Stimulated activated CD4-positive, alpha-beta T cell treated with anti-CD3 and anti-CD28 coated beads, Interleukin-12 subunit alpha, Interleukin-12 subunit beta, amount 100 ng/mL, for 48 hours (primary cell): ENCODE measurements at places on chromosomes 6 and 20.

DNA sequence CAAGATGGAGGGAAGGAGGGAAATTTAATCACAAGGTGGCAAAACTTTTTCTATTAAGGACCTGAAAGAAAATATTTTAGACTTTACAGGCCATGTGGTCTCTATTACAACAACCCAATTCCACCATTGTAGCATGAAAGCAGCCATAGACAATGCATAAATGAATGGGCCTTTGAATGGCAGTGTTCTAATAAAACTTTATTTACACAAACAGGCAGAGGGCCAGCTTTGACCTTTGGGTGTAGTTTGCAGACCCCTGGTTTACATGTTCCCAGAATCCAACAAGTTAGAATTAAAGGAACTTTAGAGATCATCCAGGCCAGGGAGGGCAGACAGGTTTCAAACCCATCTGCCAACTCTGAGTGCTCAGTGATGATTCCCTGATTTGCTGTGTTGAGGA is 95.2 kb downstream of the BANF2 start:
- no peak for DNase-seq

DNA sequence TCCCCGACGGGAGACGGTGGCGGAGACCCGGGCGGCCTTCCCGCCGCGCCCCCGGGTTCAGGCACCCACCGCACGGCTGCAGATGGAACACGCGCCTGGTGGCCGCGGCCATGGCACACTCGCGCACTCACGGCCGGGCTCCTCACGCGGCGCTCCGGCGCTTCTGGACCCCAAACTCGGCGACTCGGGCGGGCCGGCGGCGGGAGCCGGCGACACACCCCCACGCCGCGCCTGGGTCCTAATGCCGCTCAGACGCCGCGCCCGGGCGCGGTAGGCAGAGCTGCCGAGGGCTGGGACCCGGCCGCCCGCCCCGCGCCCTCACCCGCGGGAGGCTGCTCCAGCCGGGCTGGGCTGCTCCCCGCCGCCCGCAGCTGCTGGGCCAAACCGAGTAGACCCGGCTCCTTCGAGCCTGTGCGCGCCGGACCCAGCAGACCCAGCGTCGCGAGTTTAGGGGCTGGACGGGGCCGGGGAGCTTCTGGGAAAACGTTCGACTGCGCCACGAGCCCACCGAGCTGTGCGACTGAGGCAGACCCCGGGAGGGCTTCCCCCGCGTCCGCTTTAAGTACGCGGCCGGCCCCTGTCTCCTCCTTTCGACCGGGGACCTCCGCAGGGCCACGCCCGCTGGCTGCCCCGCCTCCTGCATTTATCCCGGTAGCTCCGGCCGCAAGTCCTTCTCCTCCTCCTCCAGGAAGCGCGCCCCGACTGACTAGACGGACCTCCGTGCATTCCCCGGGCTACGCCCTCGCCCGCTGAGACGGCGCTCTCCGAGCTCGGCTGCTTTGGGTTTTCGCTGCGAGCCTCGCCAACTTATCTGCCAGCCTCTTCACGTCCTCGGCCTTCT is at the start of gene SLC4A11:
TSS of gene SLC4A11 (minus strand) at position 165 of the 841 bp plus-strand sequence. CDS start at position 112, 53 bp downstream.
- DNase-seq = no peak

GRCh38 chr6:71499667-71500066 is 211.1 kb downstream of the OGFRL1 start:
- no peak for DNase-seq

DNA sequence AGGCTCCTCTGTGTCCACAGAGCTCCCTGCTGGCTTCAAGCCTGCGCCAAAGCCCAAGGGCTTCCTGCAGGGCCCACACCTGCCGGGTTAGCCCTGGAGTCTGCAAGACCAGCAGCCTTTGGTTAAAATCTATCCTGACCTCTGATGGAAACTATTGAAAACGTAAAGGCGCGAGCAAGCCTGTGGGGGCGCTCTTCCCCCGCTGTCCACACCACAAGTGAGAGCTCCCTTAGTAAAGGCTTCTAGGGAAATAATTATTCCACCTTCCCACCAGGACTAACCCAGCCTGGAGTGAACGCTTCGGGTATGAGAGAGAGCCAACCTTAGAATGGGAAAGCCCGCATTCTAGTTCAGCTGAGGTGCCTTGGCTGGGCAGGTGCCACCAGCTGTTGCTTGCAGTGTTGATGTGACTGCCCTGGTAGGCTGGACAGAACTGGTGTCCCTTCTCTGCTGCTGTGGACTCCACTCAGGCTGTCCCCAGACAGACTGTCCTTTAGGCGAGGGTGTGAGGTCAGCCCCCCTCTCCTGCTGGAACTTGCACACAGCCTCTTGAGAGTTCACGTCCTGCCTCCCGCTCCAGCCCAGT is 68.7 kb downstream of the SYTL3 start:
- DNase-seq = no peak

DNA sequence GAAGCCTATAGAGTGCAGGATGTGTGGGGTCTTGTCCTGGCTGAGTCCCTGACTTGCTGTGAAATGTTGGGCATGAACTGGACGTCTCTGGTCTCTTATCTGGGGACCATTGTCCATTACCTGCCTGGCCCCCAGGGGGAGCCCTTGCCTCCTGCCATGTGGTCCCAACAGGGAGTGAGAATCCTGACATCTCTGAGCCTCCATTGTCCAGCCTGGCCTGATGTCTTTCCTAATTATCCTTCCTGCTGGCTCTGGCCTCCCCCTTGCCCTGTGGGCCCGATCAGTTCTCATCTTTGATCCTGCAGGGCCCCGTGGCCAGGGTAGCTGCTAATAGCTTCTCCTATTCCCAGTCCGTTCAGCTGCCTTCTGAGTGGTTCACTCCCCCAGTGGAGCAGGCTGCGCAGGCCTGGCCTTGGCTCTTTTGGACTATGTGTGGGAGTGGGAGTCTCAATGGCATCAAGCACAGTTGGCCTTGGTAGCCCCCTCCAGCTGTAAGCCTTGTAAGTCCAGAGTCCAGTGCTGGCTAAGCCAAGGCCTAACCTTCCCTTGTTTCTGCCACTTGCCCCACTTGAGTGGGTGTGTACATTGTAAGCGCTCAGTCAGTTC is 77.9 kb upstream of the RALY start:
- peak; percentile 64 for DNase-seq

DNA sequence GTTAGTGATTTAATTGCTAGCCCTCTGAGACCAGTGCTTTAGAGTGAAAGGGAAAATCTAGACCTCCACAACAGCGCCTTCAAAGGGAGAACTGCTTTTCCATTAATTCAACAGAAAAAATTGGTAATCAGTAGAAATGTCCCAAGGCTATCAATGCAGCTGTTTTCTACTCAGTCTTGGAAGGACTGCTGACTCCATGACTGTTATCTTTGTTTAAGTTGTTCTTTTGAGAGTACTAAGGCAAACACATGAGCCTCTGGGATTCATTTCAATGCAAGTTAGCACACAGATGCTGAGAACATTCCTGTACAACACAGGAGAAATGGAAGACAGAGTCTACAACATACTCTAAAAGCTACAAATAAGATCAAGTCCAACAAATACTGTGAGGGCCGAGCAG is 301.7 kb upstream of the PTCHD4 start:
- DNase-seq = no peak

GRCh38 chr20:46573234-46573633 is 22.8 kb upstream of the OCSTAMP start:
- no peak for DNase-seq

DNA sequence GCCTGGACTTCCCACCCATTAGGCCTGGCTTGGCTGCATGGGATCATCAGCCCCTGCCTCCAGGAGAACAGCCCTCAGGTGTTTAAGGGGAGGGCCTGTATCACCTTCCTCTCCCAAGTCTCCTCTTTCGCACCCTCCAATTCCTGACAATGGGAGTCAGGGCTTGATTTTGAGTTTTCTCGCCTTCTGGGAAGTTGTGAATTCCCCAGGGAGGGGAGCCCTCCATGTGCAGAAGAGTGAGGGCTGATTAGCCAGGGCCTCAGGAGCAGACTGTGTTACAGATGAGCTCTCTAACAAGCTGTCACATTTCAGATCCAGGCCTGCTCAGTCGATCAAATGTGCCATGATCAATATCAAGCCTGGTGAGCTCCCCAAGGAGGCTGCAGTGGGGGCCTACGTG is 42.4 kb downstream of the CNBD2 start:
- no peak for DNase-seq

DNA sequence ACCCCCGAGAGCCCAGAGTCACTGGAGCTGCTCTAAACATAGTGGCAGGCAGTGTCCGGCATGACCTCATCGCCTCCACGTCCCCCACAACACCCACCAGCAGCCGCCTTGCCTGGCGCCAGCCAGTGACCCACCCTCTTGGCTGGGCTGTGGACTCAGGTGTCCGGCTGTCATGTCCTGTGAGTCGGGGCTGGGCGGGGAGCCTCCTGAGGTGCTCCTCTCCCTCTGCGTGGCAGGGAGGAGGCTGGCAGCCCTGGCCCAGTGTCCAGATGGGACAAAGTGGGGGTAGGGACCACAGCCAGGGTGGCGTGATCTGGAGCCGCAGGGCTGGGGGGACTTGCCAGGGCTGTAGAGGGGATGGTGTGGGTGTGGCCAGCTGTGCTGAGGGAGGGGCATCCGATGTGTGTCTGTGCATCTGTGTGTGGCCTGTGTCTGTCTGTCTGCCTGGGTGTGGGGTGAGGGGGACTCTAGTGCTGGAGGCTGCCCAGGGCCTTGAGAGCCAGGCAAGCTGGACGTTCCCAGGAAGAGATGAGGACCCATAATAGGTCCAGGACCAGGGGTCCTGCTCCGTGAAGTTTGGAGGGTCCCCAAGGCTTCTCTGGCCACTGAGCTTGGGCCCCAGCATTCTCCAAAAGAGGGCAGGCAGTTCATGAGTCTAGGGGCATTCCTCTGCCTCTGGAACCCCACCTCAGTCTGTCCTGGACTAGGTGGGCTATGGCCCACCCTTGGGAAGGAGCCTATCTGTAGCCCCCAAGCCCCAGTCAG is 2.3 kb upstream of the SOX18 start:
- no peak for DNase-seq
